Stimulated activated effector memory CD8-positive, alpha-beta T cell treated with anti-CD3 and anti-CD28 coated beads, Interleukin-12 subunit alpha, Interleukin-12 subunit beta, amount 100 ng/mL, for 72 hours (primary cell): ENCODE measurements at places on chromosomes 5 and 9.

DNA sequence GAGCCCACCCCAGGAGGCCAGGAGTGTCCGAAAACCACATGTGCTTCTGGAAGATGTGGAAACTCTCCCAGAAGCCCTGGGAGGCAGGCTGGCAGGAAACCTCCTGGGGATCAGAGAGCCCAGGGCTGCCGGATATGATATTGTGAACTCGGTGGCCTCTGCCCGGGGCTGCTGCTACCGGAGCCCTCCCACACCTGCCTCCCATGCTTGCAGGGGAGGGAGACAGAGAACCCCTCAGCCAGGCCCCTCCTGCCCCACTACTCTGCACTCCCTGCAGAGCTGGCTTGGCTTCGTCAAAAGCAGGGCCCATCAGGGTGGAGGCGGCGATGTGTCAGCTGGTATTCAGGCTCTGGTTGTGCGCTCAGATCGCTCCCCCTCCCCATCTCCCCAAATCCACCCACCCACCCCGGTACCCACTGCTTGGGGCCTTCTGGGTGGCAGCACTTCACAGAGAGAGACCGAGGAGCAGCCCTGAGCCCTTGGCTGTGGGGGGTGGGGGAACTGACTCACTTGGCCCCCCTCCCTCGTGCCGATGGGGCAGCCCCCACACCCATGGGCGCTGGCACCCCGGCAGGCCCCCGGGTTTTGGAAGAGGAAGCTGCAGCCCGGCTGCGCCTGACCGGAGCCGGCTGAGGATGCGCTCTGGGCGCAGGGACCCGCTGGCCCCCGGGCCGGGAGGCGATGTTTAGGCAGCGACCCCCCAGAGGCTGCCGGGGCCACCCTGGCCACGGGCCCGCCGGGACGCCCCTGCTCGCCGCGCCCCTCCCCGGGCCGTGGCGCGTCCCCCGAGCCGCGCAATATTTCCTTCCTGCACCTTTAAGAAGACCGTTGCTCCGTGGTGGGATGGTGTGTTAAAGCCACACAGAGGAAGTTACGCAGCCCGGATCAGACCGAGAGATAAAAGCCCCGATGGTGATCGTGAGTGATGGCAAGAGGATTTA is 786 bp upstream of the NTNG2 start:
- DNase-seq, result peak; percentile 78

DNA sequence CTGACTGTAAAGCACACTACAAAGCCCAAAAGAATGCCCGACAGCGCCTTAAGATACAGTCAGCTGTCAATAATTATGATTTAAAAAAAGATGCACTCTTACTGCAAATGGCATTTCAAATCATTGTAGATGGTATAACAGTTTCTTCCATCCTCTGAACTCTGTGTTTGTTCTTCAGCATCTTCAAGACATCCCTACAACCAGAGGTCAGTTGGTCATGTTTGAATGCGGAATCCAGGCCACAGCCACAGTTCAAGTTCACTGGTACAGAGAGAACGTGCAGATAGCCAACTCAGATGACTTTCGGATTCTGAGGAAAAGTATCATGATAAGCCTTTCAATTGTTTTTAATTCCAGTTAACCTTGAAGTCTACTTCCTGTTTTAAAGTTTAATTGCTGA is 8.7 kb upstream of the MYOT start:
- DNase-seq, result no peak

DNA sequence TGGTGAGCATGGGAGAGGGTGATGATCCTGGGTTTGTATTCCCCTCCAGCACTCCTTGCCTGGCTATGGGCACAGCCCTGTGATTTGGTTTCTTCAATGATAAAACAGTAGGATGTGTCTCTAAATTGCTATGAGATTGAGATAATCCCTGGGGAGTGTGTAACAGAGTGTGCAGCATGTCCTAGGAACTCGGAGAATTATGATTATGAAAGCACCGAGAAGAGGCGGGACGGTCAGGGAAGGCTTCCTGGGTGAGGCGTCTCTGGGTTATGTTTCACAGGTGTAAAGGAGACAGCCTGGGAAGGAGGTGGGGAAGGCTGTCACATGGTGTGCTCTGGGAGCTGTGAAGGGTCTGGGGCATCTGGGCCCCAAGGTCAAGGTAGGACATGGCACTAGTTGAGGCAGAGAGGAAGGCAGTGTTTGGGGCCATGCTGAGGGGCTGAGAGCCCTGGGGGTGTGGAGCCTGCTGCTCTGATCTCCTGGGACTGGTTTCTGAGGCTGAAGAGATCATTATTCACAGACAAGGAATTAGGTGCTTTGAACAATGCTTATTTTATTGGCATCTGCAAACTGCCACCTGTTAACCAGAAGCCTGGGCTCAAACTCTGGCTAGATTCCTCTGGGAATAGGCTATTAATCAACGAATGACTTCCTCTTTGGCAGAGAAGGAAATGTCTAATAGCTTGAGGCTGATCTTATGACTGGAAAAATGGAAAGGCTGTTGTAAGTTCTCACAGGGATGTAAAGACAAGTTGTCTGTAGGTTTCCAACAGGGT is 73.8 kb upstream of the IL12B start:
- DNase-seq, result peak; percentile 41

DNA sequence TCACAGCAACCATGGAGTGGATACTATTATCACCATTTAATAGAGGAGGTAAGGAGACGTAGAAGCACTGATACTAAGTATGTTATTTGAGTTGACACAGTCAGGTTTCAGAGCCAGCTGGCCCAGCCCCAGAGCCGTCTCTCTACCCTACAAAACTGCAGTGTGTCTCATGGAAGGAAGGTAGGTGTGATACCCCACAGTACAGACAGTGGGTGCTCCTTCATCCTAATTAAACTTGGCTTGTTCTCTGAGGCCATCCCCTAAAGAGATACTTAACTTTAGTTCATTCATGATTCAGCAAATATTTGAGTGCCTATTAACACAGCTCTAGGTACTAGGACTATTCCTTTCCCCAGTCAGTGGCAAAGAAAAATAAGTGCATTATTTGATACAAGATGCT is 22.6 kb downstream of the PIP5K1B start:
- no peak for DNase-seq

DNA sequence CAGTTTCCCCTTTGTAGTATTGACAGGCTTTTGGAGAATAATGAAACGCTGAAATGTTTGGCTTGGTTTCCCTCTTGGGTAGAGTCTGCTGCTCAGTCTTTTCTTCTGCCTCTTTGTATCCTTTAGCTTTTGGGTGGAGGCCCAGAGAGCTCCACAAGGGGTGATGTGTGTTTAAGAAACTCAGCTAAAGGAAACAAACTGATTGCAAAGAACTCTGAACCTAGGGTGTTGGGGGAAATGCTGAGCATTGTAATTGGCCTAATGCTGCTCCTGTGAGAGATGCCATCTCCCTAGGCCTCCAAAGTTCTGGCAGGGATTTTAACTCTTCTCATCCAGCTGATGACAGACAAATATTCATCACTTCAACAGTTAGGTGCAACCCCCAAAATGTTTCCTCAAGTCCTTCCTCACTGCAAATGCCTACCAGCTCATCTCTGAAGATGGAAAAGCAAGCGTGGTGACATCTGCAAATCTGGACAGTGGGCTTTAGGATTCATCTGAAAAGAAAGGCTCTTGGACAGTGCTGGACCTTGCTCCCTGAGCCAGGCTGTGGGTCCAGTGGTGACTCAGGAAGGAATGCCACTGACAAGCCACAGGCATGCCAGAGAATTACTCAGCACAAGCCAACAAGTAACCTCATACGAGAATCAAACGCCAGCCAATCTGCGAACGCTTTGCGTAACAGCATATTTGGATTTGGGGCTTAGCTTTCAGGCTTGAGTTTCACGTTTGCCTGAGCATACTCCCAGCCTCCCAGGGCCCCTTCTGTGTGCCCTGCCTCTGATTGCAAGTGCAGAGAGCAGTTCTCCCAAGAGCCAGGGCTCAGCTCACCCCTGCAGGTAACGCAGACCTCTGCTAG is 30.5 kb upstream of the ZSWIM6 start:
- DNase-seq, result no peak

- no peak for DNase-seq
Measured at GRCh38 chr9:117303643-117304230, 111.1 kb downstream of the ASTN2 start.

GRCh38 chr9:99907208-99907532 is 716 bp downstream of the STX17 start:
- no peak for DNase-seq

DNA sequence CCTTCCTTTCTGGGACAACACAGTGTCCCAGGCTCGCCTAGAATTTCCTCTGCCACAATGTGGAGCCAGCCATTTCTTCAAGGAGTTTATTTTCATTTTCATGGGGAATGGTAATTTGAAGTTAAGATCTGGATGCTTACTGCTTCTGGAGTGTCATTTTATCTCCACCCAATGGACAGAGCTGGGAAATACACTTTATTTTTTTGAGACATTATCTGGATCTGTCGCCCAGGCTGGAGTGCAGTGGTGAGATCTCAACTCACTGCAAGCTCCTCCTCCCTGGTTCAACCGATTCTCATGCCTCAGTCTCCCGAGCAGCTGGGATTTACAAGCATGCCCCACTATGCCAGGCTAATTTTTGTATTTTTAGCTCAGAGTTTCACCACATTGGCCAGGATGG is 12.7 kb upstream of the THG1L start:
- DNase-seq, result no peak

- DNase-seq, result no peak
Measured at GRCh38 chr9:126723807-126724172, 81.0 kb upstream of the ZBTB43 start.

DNA sequence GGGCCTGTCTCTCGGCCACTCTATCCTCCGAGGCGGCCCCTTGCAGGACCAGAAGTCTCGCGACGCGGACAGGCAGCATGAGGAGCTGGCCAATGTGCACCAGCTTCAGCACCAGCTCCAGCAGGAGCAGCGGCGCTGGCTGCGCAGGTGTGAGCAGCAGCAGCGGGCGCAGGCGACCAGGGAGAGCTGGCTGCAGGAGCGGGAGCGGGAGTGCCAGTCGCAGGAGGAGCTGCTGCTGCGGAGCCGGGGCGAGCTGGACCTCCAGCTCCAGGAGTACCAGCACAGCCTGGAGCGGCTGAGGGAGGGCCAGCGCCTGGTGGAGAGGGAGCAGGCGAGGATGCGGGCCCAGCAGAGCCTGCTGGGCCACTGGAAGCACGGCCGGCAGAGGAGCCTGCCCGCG is 283.5 kb downstream of the ARHGEF28 start:
- no peak for DNase-seq

DNA sequence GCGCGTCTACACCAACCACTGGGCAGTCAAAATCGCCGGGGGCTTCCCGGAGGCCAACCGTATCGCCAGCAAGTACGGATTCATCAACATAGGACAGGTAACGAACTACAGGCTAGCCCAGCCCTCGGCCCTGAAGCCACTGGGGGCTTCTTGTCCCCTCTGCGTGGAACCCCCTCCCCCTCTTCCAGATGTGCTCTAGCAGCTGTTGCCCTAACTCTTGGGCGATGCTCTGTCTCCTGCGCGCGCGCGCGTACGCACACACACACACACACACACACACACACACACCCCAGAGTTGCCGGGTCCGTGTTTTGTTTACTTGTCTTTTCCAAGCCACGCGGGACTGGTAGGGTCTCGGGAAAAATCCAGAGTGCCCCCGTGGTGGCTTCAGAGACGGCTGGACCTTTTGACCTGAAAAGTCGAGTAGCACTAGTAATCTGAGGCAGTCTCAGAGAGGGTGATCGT is 836 bp downstream of the PCSK5 start:
- peak; percentile 69 for DNase-seq

DNA sequence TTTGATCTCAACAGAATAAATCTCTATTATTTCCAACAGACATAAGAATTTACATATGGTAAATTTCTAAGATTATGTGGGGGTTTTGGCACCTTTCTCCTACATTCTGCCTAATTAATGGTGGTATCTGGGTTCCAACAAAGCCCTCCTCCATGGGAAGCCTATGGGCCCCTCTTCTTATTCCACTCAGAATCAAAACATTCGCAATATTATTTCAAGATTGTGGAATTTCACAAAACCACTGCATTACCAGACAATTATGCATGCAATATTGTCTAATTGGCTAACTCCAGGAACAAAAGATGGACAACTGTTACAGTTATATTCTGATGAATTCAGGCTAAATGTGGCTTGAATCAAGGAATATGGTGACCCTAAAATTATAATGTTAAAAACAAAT is 434.0 kb downstream of the NFIB start:
- DNase-seq, result no peak

GRCh38 chr5:25414742-25415141 is 770.0 kb upstream of the CDH10 start:
- DNase-seq, result no peak

- DNase-seq, result no peak
Measured at GRCh38 chr9:15142878-15143534, 164.0 kb downstream of the TTC39B start.

DNA sequence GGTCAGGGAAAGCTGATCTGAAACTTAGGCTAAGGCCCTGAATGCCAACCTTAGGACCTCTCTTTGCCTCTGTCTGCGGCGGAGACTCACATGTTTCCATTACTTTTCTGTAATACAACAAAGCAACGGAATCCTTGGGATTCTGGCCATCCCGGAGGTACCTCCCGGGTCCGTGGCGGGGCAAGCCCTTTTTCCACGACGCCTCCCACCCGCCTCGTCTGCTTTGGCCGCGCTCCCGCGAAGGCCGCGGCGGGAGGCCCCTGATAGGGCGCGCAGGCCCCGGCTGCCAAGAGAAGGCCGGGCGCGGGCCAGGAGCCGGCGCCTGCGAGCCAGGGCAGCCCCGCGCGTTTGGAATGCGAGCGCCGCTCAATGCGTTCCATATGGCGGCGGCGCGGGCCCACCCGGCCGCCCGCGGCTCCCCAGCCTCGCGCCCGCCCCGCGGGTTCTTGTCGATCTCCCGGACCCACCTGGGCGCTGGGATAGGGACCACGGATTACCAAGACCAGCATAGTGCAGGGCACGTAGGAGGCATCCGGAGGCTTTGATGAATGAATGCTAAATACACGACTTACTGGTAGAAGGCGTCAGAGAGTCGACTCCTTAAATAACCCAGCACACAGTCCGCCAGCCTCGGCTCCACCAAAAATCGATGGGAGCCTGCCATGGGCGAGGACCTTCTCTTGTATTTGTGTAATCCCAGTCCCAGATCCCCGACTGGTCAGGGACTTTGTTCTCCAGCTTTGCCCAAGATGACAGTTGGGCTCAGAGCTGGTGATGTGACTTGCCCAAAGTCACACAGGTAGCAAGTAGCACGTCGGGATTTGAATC is 17.5 kb upstream of the PHF19 start:
- peak; percentile 52 for DNase-seq
